Renal cortical epithelial cell (primary cell): ENCODE measurements at places on chromosomes 2 and 18. TPM values are rescaled to one million over a fixed set of nuclear protein-coding genes. Genes with fewer than 3 reads are reported as not detected.

GRCh38 chr18:36315736-36316135, 18.2 kb downstream of the FHOD3 start:
- peak; percentile 63 for DNase-seq

- DNase-seq: no peak
Observed at GRCh38 chr18:75087119-75088020, 121.6 kb downstream of the PTGR3 start.

- DNase-seq: peak; percentile 89
Observed at GRCh38 chr2:240579771-240580614, 6.5 kb upstream of the CAPN10 start.

- no peak for DNase-seq
Observed at GRCh38 chr2:216345846-216346245, 26.4 kb downstream of the MARCHF4 start.

GRCh38 chr2:191018643-191019119, 4.7 kb upstream of the STAT1 start:
- peak; percentile 82 for DNase-seq

DNA sequence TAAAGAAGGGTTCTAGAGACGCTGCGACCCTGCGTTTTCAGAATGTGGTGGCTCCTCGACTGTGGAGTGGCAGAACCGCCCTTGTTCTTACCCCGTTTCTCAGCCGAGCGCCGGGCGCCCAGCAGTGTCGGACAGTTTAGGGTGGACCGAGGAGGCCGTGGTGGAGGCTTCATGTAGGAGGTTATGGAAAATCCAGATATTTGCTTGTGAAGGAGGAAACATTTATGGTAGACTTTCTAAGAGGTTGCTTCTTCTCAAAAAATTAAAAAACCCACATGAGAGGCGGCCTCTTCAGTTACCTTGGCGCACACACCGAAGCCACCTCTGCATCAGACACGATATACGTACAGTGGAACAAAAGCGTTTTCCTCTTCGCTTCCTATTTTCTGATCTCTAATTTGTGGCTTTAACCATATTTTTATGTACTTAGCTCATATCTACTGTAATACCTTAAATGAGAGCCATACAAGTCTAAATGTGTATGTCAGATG, 120.8 kb downstream of the NFATC1 start:
- no peak for DNase-seq

DNA sequence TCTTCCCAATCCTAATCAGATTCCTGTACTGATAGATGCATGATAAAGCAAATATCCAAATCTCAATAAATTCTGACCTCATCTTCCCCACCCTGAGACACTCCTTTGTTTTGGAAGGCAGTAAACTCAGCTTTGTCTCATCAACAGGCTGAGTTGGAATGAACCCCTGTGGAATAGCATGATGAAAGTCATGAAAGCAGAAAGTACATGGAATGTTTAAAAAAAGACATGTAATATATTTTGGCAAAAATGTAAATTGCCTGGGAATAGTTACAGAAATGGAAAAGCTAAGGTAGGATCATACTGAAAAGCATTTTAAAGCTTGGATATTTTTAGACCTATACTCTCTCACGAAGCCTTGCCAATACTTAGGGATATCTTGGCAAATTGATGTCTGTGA, 468.7 kb upstream of the CDH7 start:
- DNase-seq: no peak

The SERPINB10 gene
- not detected in 2 replicates for total RNA-seq

The KIF1A gene
- total RNA-seq: 0.45 and 4.2 TPM in 2 replicates

The CUL3 gene
- total RNA-seq: 84.4 and 139 TPM in 2 replicates
